Activated CD8-positive, alpha-beta memory T cell treated with anti-CD3 and anti-CD28 coated beads for 48 hours (primary cell): ENCODE measurements at places on chromosomes 5 and 9.

DNA sequence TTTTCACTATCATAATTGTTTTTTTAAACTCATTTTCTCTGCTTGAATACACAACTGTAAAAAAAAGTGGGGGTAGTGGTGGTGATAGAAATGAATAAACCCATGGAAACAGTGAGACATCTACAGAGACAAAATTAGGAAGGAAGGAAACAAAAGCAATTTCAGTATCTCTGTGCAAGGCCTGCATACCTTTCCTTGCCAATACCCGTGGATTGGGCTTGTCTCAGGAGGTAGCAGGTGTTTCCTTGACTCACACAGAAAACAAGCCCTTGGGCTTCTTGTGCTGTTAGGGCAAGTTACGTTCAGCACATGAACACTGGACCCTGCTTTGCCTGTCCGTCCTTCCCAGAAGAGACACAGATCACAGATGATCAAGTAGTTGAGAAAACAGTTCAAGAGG, 372.2 kb downstream of the ZSWIM6 start:
- no peak for DNase-seq

GRCh38 chr5:178699681-178700253, 30.7 kb downstream of the ZNF354A start:
- DNase-seq = no peak

DNA sequence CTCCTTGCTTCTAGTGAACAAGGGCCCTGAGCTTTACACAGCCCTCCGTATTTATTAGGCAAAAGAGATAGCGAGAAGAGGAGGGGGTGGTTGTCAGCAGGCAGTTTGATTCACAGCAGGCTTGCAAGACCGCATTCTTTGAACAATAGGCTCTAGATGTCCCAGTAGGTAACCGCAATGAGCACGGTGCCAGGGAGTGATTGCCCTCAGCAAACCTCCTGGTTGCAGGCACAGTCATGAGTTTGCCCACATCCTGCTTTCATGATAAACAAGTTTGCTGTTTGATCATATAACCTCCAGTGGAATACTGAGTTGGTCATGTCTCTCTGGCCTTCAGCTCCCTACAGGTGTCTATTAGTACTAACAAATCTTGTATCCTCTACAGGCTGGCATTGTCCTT, 66.1 kb downstream of the CACNA1B start:
- DNase-seq = no peak

GRCh38 chr5:16135506-16135905, 44.1 kb downstream of the MARCHF11 start:
- no peak for DNase-seq

DNA sequence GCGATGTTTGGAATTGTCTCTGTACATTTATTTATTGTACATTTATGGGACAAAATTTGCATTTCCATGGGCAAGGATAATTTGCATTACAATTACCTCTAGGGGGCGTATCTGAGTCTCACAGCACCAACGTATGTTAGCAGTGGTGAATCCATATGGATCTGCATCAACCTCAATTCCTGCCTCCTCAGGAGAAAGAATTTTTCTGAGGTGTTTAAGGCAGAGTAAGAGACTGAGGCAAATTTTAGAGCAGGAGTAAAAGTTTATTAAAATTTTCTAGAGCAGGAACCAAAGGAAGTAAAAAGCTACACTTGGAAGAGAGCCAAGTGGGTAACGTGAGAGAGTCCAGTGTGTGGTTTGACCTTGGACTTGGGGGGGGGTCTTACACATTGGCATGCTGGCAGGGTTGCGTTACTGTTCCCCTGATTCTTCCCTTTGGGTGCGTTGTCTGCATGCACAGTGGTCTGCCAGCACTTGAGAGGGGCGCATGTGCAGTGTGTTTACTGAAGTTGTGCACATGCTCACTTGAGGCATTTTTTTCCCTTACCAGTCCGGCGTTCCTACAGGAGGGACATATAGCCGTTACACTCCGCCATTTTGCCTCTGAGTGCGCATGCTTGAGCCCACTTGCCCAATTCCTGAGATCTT, 21.0 kb upstream of the RAB14 start:
- DNase-seq = no peak

DNA sequence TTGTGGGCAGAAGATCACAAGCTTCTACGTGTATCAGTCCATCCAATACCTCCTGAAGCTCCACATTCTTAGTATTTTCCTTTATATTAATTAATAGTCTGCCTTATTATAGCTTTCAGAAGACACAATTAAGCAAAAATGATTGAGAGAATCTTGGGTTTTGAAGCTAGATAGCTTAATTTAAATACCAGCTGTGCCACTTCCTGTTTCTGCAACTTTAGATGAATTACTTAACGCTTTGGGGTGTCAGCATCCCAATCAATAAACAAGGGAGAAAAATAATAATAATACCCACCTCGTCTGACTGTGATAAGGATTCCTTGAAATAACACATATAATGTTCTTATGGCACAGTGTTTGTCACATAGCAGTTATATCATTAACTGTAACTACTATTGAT, 44.7 kb upstream of the HTR4 start:
- DNase-seq = no peak

- DNase-seq = no peak
These were observed 592.3 kb downstream of the MAT2B start for GRCh38 chr5:164097749-164098148.

DNA sequence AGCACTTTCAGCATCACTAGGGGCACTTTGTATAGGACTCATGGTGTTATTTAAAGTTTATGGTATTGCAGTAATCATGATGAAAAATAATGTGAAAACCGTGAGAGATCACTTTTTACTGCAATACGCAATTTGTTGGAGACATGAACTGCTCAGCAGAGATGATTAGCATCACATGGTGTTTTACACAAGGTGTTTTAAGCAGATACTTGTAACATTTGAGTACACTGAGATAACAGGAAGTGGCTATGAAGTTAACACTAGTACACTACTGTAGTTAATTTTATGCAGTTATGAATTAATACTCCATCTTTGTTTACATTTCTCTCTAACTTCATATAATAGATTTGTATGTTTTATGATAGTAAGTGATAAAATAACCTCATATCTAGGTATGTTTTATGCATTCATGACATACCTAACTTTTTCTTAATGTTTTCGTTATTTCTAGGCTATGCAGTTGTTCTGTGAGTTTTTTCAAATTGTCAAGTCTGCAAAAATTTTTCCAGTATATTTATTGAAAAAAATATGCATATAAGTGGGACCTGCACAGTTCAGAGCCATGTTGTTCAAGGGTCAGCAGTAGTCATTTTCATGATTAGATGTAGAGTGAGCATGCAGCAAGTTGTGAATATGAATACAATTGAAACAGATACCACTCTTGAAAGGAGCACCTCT, 13.0 kb downstream of the SUB1 start:
- no peak for DNase-seq

GRCh38 chr5:145246961-145247744, 588.0 kb downstream of the PRELID2 start:
- DNase-seq = no peak

DNA sequence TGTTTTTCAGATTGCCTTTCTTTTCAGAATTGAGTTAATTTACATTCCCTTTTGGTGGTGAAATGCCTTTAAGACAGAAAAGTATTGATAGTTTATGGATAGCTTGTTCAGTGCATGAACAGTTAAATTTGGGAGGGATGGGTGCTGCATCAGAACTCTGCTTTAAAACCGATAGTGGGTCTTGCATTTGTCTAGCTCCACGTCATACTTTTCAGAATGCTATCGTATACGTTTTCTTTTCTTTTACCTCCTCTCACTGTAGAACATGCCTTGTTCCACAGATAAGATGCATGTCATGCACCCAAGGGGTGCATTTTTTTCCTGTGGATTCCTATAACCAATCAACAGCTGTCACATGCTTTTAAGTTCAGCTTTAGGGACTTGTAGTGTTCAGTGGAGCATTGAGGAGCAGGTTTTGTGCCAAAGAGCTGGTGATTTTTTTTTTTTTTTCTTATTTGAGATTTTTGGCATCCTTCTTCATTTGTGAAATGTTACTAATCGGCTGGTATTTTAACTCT, 2.3 kb downstream of the SLC44A1 start:
- no peak for DNase-seq

- DNase-seq = no peak
These were observed 130.5 kb upstream of the ITGA1 start for GRCh38 chr5:52657247-52657645.

GRCh38 chr5:113183694-113184093, 207.1 kb downstream of the DCP2 start:
- DNase-seq = no peak

GRCh38 chr9:130245474-130245873, 20.1 kb upstream of the HMCN2 start:
- no peak for DNase-seq

DNA sequence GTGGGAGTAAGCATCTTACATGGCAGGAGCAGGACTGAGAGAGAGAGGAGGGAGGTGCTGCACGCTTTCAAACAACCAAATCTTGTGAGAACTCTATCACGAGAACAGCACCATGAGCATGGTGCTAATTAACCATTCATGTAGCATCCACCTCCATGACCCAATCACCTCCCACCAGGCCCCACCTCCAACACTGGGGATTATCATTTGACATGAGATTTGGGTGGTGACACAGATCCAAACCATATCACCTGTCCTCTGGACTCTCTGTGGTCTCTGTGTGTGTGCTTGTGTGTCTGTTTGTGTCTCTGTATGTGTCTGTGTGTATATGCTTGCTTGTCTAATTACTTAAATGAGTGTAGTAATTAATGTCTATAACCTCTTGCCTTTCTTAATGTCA, 31.1 kb downstream of the SEC61B start:
- DNase-seq = no peak

- no peak for DNase-seq
These were observed 589.8 kb upstream of the CYLC2 start for GRCh38 chr9:102405218-102405867.

- no peak for DNase-seq
These were observed 38.9 kb downstream of the SERINC5 start for GRCh38 chr5:80216753-80217596.

- no peak for DNase-seq
These were observed 29.2 kb upstream of the IL31RA start for GRCh38 chr5:55821731-55822512.

GRCh38 chr5:43833961-43834360, 231.0 kb downstream of the NNT start:
- DNase-seq = no peak

DNA sequence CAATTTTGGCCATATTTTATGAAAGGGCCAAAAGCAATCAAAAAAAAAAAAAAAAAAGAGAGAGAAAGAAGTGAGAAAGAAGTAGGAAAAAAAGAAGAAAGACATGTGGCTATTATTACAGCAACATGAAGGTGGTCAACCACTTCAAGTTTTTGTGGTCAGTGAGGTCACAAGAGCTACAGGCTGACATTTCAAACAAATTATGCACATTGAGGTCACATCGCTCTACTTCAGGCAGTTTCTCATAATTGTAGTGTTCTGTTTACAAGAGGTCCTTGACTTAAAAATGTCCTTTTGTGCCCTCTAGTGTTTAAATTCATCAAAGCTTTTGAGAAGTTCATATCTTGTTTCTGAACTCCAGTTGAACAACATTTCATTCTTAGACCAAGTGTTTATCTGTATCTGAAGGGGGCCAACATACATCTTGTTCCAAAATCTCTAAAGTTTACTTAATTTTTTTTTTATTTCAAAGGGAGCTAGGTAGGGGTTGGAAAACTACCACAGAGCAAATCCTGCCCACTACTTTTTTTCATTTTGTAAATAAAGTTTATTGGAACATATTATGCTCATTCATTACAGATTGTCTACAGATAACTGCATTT, 513.1 kb downstream of the PDE4D start:
- no peak for DNase-seq

- no peak for DNase-seq
These were observed 266.4 kb downstream of the ZNF608 start for GRCh38 chr5:124480022-124480421.

GRCh38 chr5:60349891-60350415, 350.0 kb downstream of the DEPDC1B start:
- DNase-seq = no peak

DNA sequence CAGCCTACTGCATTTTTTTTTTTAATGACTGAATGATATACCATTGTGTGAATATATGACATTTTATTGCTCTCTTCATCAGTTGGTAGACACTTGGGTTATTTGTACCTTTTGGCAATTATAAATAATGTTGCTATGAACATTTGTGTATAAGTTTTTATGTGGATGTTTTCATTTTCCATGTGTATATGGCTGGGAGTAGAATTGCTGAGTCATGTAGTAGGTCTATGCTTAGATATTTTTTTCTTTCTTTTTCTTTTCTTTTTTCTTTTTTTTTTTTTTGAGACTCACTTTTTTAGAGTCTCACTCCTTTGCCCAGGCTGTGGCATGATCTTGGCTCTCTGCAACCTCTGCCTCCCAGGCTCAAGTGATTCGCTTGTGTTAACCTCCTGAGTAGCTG, 32.9 kb upstream of the FAM120AOS start:
- DNase-seq = no peak

DNA sequence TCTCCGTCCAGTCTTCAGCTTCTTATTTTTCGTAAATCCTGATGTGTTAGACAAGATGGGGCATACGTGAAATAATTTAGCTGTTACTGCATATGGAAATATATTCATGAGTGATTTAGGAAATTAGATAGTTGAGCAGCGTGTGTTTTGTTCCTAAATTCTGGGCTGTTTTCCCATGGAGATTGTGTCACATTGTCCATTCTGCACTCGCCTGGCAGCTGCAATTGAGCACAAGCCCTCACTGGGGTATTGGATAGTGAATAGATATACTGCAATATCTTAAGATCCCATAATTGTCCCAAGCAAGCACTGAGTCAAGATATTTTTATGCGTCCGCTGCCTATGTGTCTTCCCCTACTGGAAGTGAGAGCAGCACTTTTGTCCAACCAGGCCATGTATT, 1027.1 kb upstream of the WWC1 start:
- DNase-seq = no peak

GRCh38 chr5:56464935-56465768, 232.0 kb upstream of the ANKRD55 start:
- DNase-seq = no peak

DNA sequence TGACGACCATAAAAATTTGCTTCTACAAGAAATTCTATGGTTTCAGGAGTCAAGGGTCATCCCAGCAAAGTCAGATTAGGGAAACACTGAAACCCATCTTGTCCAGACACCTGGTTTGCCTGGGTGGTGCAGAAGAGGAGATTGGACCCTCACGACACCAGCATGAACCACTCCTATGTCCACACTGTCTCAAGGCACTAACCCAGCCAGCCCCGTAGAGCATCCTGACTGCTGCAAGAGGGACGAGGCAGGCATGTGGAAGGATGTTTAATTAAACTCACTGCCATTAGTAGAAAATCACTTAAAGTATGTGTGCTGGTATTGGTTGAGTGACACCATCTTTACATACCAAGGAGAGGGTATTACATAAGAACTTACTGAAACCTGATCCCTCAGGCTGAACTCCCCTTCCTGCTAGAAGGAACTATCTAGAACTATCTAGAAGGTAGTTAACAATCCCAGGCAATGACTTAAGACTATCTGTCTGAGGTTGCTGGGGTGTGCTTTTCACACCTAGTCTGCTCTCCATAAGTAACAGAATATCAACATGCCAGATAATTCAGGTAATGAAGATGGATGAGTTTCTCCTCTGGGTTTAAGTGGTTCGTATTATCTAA, 93.6 kb downstream of the SEMA6A start:
- no peak for DNase-seq

- DNase-seq = no peak
These were observed 615.2 kb downstream of the PTPRD start for GRCh38 chr9:9997585-9997984.
